ENCODE measurements at places on chromosomes 7 and 10. TPM values are rescaled to one million over a fixed set of nuclear protein-coding genes. Genes with fewer than 3 reads are reported as not detected.

DNA sequence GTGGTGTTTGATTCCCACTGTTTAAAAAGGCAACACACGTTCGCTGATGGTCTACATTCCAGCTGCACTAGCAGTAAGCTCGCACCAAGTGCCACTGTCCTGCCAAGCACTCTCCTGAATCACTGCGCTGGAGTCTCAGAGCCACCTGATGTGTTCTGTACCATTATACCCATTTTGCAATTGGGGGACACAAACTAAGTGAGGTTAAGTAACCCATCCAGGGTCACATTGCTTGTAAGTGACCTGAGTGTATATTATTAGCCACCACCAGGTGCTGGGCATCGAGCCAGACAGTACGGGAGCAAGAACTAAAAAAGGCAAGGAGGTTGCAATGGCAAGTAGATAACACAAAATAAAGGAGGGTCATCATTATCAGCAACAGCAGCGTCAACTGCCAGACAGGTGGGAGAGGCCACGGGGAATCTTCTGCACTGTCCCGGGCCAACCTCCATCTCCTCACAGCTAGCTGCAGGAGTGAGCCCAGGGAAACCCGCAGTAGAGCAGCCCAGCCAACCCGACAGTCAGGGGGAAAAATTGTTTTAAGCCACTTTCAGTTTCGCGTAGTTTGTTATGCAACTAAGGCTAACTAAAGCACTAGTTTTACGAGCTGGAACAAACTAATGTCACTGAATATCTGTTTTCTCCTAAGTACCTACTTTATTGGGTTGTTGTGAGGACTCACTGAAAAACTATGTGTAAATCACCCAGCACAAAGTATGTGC is 712 bp upstream of the CPVL start:
- no peak for DNase-seq
- H3K27me3 ChIP-seq, result peaks cover 3% of the 10 kb centered on the region
- no peak overlapping the region for H3K27ac ChIP-seq
- no peak overlapping the region for H3K4me3 ChIP-seq
- no peaks in the 10 kb centered on the region for H3K4me1 ChIP-seq
- H3K36me3 ChIP-seq, result no peaks in the 10 kb centered on the region

GRCh38 chr10:101595591-101596433 is 7.7 kb downstream of the DPCD start:
- no peak for DNase-seq
- H3K4me3 ChIP-seq, result no peak overlapping the region
- no peaks in the 10 kb centered on the region for H3K36me3 ChIP-seq

DNA sequence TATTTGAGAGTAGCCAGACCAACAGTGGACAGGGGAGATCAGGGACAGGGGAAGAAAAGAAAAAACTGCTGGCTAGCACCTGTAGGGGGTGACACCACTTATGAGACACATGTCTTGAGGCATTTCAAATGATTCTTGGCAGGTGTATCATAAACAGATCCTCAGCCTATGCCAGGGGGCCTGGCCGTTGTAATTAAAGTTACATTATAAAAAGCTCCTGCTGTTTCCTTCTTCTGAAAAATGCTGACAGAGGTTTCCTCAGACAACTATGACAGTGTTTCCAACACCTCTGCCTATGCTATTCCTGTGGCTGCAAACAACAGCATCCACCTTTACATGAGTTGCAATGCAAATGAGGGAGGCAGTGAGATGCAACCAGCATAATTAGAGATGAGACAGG is 281.0 kb upstream of the PTER start:
- H3K36me3 ChIP-seq, result no peaks in the 10 kb centered on the region
- DNase-seq, result no peak
- H3K4me1 ChIP-seq, result no peaks in the 10 kb centered on the region
- H3K4me3 ChIP-seq, result no peak overlapping the region

- H3K27ac ChIP-seq, result no peak overlapping the region
- no peaks in the 10 kb centered on the region for H3K4me1 ChIP-seq
- no peaks in the 10 kb centered on the region for H3K27me3 ChIP-seq
- H3K4me3 ChIP-seq, result no peak overlapping the region
- no peaks in the 10 kb centered on the region for H3K36me3 ChIP-seq
- DNase-seq, result no peak
Measured at GRCh38 chr10:89351412-89351779, 23.6 kb downstream of the IFIT3 start.

UNCX gene
- total RNA-seq, result not detected
